ENCODE measurements at places on chromosomes 16 and 17.

DNA sequence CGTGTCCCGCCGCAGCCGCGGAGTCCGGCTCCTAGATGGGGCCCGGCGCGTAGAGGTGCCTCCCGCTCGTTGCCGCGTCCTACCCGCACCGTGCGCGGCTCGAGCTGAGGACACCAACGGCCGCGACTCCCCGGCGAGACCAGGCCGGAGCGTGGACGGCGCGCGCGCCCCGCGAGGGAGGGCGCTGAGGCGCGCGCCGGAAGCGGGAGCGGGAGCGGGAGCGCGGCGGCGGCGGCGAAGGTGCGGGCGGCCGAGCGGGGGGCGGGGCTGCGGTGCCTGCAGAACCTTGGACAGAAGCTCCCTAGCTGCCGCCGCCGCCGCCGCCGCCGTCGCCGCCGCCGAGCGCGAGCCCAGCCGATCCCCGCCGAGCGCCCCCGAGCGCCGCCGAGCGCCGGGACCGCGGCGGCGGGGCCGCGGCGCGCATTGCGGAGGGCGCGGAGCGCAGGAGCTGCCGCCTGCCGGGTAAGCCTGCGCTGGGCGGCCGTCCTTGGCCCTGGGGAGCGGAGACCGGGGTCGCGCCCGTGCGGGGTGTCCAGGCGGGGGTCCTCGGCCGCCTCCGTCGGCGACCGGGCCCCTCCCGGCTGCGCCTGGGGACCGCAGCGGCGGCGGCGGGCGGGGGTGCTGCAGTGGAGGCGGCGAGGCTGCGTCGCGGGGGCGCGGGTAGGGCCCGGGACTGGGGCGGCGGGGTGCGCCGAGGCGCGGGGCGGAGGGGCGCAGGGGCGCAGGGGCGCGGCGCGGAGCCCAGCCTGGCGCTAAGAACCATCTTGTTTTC is at the start of gene CDK5R1:
Gene CDK5R1 (plus strand): TSS at position 293 of the 772 bp plus-strand sequence. CDS start 628 bp downstream, outside the sequence.
- DNase-seq = no peak

- DNase-seq = no peak
These were observed 911 bp upstream of the ITGA2B start for GRCh38 chr17:44390250-44390870.

DNA sequence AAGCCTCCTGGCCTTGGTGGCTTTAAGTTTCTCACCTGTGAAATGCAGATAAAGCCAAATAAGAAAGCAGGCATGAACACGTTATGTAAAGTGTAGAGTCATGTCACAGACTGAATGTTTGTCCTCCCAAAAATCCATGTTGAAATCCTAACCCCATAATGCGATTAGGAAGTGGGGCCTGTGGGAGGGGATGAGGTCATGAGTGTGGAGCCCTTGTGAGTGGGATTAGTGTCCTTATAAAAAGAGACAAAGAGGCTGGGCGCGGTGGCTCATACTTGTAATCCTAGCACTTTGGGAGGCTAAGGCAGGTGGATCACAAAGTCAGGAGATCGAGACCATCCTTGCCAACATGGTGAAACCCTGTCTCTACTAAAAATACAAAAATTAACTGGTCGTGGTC is 19.5 kb upstream of the C16orf78 start:
- DNase-seq = no peak

GRCh38 chr17:40425741-40426140 is 8.0 kb upstream of the TOP2A start:
- DNase-seq = no peak

- no peak for DNase-seq
These were observed 892 bp downstream of the ABCC1 start for GRCh38 chr16:15950161-15950854.

- DNase-seq = no peak
These were observed 78.2 kb downstream of the HLF start for GRCh38 chr17:55342800-55343585.

DNA sequence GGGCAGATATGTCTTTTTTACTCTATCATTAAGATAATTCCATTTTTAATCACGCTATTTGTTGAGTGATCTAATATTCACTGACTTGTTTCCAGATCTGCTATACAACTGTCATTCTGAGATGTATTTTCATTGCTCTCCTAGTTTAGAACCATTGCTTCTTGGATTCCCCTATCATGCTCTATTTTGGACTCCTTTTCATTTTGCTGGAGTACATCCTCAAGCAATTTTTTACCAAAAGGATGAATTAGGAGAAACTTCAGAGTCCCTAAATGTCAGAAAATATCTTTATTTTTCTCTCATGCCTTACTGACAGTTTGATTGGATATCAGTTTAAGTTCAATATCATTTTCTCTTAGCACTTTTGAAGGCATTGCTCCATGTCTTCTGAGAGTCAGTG is 9.8 kb downstream of the MT4 start:
- DNase-seq = no peak

- no peak for DNase-seq
These were observed 545.3 kb upstream of the SALL1 start for GRCh38 chr16:51696376-51696775.

- DNase-seq = no peak
These were observed 85.1 kb downstream of the SLC39A11 start for GRCh38 chr17:73007407-73007806.

GRCh38 chr17:51427856-51428255 is 167.5 kb downstream of the UTP18 start:
- DNase-seq = peak; percentile 74

- no peak for DNase-seq
These were observed 18.4 kb downstream of the SNX11 start for GRCh38 chr17:48125829-48126531.

- no peak for DNase-seq
These were observed 444 bp downstream of the HELZ start for GRCh38 chr17:67244431-67245072.

DNA sequence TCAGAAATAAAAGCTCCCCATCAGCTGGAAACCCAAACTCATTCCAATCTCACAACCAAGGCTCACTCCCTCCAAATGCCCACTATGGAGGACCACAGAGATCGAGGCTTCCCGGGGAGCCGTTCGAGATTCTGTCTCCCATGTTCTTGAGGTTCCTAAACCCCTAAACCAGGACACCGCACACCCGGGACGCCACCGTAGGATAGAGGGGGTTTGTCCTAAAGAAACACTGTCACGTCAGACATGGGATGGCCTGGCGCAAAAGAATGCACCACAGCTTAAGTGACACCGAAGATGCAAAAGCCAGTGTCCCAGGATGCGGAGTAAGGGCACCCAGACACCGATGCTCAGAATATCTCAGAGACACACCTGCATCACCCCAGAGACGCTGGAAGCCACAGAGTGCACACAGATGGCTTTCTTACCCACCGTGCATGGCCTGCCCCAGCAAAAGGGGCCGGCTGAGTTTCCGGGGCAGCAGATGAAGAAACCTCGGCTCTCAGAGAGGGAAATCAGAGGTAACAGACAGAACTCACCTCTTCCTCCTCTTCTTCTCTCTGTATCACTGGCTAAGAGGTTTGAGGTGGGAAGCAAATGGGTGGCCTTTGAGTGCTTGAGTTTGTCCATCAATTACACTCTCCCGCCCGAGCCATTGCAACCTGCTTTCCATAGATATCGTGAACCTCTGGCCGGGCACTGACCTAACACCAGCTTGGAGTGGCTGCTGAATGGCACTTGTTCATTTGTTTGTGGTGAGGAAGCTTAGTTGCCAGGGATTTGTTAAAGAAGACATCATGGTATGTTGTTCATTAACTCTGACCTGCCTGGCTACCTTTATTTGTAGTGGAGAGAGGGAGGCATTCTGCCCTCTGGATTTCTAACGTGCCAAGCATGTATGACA is 65.1 kb upstream of the TNRC6C start:
- peak; percentile 94 for DNase-seq

DNA sequence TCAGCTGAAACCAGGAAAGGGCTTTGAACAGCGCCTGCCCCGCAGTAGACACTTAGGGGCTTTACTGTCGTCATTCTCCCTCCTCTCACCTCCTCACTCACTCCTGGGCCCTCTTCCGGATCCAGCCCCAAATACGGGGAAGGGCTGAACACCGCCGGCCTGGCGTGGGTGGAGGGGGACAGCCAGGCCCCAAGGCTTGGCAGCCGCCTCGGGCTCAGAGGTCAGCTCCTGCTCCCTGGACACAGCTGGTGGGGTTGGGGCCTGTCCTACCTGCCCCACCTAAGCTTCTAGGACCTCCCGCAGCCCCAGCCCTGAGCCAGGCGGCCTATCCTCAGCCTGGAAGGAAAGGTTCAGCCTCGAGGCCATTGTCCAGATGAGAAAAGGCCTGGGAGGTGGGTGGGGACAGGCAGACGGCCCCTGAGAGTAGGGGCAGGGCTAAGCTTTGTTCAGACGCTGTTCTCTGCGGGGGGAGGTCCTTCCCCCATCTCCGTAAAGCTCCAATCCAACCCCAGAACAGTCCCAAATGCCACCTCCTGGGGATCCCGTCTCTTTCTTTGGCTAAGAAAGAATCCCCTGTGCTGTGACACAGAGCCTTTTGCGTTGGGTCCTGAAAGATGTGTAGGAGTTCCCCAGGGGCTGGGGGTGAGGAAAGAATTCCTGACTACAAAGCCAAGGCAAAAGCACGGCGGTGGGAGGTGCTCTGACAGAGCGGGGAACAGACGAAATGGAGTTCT is 881 bp upstream of the LLGL1 start:
- no peak for DNase-seq

- DNase-seq = no peak
These were observed 23.0 kb downstream of the ANKRD11 start for GRCh38 chr16:89467382-89467781.

- DNase-seq = no peak
These were observed 69.5 kb downstream of the AMFR start for GRCh38 chr16:56355786-56356275.

- DNase-seq = no peak
These were observed 168.8 kb downstream of the C16orf78 start for GRCh38 chr16:49542391-49542891.

DNA sequence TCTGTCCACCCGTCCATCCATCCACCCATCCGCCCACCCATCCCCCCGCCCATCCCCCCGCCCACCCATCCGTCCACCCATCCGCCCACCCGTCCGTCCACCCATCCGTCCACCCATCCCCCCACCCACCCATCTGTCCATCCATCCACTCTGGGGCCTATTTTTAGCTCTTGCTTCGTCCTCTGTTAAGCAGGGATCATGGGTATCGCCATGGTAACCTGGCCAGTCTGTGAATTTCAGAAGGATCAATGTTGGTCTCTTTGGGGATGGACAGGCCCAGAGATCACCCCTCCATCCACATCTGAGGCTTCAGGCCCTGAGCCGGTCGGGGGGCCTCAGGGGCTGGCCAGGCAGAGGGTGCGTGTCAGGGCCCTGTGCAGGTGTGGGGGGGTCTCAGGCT is 15.2 kb upstream of the DPEP1 start:
- DNase-seq = no peak

DNA sequence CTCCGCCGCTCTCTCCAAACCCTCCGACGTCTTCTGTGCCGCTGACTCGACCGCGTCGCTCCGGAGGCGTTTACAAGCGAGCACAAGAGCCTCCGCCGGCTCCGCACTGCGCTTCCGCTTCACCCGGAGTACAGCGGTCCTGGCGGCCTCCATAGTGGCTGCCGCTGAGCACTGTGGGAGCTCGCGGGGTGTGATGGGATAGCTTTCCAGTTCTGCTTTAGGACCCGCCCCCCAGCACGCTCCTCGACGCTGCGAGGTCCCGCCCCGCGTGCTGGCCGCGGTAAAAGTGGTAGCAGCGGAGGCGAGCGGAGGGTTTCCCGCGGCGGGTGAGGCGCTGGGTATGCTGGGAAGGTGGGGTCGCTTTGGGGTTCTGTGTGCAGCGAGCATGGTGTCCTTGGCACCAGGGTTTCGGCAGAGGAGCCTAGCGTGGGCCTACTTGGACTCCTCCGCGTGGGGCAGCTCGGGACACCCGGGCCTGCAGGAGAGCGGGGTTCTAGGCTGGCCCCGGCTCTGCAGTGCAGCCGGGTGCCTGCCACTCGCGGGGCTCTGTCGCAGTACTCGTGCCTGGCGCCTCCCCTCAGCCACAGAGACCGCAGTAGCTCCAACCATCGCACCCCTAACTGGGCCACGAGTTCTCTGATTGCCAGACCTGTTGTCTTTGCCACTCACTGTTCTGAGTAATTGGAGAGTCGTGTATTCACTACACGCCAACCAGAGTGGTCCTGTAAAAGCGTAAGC is at the start of the genes PRMT7 and SLC7A6OS:
Gene PRMT7 (plus strand): TSS at position 246 of the 738 bp plus-strand sequence. CDS start 4,961 bp downstream, outside the sequence.
Gene SLC7A6OS (minus strand): TSS at position 173 of the 738 bp plus-strand sequence. CDS start 20 bp downstream, at position 153.
- peak; percentile 92 for DNase-seq

- no peak for DNase-seq
These were observed 19.1 kb upstream of the CD79B start for GRCh38 chr17:63950940-63951907.

DNA sequence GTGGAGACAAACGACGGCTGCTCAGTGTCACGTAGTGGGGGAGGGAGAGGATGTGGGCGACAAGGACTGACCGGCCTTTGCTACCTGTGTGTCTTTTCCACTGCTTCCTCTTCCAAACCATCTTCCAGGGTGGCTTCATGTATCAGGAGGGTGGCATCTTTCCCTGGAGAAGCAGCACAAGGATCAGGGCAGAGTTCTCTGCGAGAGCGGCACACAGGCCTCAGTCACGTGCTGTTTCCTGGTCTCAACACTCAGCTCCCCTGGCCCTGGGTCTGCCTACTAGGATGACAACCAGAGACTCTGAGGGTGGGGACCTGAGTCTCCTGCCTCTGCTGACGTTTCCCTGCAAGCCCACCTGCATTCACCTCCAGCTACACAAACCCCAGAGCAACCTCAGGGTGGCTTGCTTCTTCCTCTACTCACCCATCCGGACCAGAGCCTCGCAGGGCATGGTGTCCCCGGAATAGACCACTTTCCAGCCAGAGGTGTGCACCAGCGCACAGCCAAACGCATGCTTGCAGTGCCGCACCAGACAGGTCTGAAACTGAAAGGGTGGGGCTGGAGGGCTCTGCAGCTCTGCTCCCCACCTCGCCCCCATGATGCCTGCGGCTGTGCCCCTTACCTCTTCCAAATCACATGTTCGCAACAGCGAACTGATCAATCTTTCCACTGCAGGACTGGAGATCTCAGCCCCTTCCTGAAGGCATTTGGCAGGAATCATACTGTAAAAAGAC is 23.3 kb downstream of the ELAC2 start:
- DNase-seq = no peak

GRCh38 chr16:1341495-1342420 is 8.3 kb downstream of the BAIAP3 start:
- DNase-seq = no peak

GRCh38 chr16:4360538-4361021 is 9.5 kb upstream of the PAM16 start:
- no peak for DNase-seq

DNA sequence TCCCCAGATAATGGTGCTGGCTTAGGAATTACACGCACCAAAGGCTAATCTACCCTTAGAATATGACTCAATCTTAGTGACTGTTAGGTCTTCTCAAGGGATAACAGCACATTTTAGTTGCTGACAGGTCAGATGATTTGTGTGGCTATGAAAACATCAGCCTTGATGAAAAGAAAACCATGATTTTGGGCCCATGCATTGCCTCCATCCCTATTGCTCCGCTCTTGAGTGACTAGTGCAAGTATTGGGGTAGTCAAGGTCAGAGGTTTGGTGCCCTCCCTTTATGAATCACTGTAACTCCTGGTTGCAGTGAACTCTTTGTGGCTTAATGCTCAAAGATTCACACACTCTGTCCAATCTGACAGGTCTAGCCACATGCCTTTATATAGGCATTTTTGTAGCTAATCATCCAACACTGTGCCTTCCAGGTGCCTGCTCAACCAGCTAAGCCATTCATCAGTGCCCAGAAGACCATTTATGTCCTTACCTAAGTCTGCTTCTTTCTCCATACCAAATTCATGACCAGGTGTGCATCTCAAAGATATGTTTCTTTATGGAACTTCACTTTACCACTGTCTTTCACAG is 251.6 kb downstream of the KCNJ2 start:
- no peak for DNase-seq

GRCh38 chr17:41868568-41868967 is 3.3 kb upstream of the KLHL11 start:
- no peak for DNase-seq

Data from Jurkat, Clone E6-1 (cell line).